CD4-positive, alpha-beta T cell treated with Interferon alpha-2 for 1 hour (primary cell): ENCODE measurements at places on chromosomes 5 and 9.

- no peak for DNase-seq
These were observed 279.6 kb downstream of the RFX3 start for GRCh38 chr9:3246241-3246640.

DNA sequence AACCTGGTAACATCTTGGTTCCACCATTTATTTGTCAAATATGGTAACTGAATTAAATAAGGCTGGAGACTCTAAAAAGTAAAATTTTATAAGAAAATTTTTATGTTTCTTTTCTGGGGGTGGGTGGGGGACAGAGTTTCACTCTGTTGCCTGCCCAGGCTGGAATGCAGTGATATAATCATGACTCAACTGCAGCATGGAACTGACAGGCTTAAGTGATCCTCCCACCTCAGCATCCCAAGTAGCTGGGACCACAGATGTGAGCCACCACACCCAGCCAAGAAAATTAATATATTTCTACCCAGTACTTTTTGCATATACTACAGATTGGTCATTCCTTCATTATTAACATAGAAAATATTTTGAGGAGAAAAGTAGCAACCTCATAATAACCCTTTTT lies 216.9 kb downstream of the DEPDC1B start:
- DNase-seq: no peak

DNA sequence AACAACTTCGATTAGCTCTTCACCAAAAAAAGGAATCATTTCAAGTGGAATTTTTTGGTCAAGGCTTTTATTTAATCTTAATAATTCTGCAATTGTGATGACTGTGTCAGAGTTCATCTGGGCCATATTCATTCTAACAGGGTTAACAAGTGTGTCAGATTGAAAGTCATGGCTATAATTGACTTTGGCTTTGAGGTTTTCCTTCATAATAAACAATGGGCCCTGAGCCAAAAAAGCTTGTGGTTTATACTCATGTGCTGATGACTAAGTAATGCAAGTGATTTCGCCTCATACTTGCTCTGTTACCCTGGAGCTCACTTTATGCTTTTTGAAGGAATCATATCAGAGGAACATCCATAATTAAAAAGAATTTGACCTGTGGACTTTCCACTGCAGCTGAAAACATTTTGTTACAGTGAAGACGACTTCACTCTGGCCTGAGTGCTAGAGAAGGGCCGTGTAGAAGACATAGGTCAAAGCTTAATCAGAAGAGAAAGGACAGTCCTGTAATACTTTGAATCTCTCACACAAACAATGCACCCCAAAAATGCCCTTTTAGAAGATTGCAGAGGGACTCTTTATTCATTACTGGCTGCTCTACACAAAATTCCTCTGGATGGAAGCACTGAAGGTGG lies 101.7 kb downstream of the GDNF start:
- DNase-seq: peak; percentile 38

GRCh38 chr5:122774861-122775549 lies at the start of gene SNX2:
Gene SNX2 (plus strand): TSS chr5:122775080. CDS start chr5:122775104, 24 bp downstream.
- peak; percentile 92 for DNase-seq

DNA sequence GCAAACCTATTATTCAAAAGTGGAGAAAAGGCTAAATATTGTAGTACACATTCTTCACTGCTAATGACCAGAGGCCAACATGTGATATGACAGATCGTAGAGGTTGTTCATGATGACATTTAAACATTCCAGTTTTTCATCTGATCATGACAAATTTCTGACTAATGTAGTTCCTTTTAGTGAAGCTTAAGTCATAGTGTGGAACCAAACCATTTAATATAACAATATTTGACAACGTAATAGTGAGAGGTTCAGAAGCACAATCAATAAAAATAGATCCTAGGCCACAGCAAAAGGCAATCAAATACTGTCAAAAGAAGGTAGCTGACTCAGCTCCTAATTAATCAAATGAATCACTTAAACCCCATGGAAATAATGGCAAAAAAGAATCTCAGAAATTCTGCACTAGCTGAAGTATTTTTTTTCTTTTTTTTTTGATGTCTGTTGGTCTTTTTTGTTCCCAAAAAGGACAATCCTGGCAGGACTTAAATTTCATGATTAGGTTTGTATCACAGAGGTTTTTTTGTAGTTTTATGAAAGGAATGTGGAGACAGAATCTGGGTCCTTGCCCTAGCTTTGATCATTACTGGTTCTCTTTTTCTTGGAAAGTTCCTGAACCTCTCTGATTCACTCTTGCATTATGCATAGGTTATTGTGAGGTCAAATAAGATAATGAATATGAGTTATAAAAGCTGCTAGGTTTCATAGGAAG lies 795.0 kb downstream of the DTWD2 start:
- DNase-seq: no peak

DNA sequence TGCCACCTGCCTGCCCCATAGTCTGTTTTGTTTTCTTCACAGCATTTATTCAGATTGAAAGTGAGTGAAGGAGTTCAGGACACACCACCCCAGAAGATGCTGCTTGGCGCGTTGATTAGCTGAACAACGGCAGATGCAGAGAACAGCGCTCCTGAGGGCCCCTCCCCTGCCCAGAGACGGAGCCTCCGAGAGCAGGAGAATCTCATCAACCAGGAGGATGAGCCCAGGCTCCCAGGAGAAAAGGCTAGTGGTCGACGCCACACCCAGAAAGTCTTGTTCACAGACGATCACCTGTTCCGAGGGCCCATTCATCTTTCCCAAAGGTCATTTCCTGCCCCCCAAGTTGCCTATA lies 180.4 kb upstream of the PPP1R26 start:
- DNase-seq: no peak
